SK-N-MC (cell line): ENCODE measurements at places on chromosomes 4 and X.

- no peak for DNase-seq
These were observed 2.7 kb upstream of the RENBP start for GRCh38 chrX:153947009-153947769.

DNA sequence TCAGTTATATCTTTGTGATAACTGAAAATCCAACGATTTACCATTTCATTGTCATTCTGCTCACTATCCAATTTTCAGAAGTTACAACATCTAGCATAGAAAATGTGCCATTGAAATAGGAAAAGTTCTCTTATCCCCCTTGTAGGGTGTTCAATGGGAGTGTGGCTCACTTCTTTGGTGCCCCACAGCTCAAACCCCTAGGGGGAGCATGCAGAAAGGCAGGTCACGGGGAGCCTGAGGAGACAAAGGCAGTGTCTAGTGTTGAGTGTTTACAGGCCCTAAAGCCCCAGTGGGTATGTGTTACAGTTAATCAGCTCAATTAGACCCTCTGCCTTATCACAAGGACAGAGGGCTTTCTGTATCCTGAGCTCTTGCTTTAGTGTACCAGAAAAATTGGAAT lies 243.4 kb upstream of the GRID2 start:
- no peak for DNase-seq

DNA sequence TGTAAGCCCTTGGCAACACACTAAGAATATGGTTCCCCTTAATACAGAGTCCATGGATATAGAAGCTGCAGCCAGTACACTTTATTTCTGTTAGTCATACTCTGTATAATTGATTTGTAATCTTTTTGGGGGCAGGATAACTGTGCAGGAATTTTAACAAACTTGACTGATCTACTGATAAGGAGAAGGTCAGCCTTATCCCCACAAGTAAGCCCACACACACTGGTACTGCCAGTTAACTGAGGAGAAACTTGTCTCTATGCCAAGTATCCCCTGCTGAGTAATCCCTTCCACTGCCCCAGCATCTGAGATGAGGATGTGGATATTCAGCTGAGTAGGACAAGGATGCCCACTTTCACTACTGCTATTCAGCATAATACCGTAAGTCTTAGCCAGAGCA lies 154.9 kb upstream of the CXXC4 start:
- no peak for DNase-seq

- DNase-seq: no peak
These were observed 42.1 kb downstream of the RHOH start for GRCh38 chr4:40238700-40239548.

- no peak for DNase-seq
These were observed 12.4 kb downstream of the PAQR3 start for GRCh38 chr4:78926826-78927225.

DNA sequence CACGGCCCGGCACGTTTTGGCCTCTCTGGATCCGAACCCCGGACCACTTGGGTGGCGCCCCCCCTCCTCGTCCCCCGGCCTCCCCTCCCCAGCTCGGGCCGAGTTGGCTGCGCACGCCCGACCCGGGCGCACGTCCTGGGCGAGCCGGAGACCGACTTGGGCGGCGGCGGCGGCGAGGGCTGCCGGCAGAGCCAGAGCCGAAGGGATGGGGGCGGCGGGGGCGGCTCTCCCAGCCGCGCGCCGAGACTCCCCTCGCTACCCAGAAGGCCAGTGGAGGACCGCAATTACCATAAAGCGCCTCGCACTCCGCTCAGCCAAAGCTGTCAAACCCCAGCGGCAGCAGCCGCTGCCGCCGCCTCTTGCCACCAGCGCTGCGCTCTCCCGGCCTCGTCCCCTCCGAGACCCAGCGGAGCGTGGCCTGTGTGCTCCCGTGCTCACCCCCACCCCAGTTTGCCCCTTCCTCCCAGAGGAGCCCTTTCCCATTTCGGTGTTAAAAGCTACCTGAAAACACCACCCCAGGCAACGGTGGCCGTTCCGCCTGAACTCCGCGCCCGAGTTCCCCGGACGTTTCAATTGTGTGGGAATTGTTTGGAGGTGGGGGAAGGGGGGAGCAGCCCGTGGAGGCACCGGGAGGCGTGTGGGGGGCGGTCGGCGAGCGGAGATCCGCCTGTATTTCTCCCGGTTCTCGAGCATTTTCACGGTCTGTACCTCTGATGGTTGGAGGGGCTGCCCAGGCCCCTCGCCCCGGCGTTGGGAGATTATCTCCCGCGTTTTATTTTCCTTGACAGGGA lies 701 bp upstream of the BCOR start:
- DNase-seq: no peak

GRCh38 chrX:18828832-18829404 lies 121.5 kb downstream of the PPEF1 start:
- no peak for DNase-seq

DNA sequence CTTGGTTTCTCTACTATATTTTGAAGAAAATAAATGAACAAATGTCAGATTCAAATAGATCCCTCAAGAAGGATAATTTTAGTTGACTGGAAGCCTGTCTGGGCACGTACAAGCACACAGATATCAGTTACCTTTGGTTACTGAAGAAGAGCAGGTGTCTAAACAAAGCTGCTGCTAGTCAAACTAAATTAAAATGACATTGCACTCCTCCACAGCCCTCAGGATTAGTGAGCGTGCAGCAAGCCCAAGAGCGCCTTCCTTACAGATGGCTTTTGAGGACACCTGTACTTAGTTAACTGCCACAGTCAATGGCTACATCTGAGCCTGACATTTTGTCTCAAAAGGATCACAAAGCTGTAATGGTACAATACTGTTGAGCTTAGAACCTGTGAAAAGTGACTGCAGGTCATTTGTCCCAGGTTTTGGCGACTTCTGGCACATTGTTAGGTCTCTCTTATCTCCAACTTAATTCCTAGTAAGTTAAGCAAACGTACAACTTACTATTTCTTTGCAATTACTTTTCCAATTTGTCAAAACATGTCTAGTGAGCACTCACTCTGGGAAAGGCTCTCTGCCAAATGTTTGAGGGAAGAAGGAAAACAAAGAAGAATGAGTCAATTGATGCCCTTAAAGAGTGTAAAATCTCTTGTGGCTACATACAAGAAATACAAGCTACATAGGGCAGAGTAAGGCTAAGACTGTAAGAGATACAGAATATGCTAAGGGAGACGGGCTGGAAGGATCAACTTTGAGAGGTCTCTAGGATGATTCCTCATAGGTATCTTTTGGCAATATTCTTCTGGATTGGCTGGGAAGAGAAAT lies 25.6 kb upstream of the DAPP1 start:
- DNase-seq: no peak

DNA sequence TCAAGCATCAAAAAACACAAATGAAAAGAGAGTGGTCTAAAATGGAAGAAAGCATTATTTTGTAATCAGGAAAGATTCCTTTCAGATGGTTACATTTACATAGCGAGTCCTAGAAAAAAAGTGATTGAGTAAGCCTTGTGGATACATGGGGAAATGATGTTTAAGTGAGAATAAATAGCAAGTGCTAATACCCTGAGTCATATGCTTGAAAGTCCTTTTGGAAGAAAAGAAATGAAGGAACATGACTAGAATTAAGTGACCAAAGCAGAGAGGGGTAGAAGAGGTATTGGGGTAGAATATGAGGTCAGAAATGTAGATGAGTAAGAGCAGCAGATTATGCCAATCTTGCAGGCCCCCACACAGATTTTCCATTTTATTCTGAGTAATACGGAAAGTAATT lies 814.8 kb upstream of the GRID2 start:
- no peak for DNase-seq

DNA sequence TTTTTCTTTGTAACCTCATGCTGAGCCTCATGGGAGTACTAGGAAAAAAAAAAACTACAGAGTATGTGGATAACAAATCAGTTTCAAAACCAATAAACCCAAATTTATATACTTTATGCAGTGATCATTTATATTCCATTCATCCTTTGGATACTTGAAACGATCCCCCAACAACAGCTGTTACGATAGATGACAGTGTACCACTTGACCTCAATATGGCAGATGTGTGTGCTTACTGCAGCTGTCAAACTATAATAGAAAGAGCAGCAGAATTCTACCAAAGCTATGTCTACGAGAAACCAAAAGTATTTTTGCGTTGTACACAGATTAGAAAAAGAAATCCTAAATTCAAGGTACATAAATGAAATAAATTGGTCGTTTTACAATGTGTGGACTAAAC lies 337.8 kb downstream of the PDGFC start:
- no peak for DNase-seq

- DNase-seq: no peak
These were observed 73.9 kb downstream of the APBB2 start for GRCh38 chr4:41140410-41140809.

DNA sequence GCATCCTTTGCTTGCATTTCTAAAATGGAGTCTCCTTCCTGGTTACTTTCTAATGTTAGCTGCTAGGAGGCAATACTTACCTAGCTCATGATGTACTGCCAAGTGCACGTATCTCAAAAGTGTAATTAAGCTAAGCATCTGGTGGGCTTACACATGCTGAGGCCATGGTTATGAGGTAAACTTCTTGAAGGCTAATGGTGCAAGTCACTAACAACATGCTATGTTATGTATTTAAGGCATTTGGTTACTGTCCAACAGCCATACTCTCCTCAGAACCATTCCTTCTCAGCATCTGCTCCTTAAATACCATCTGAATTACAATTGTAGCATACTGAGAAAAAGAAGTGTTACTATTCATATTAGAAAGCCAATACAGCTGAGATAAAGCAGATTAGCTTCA lies 318.6 kb upstream of the BMP3 start:
- DNase-seq: no peak
